Prostate gland (tissue), 2 donors: ENCODE measurements at places on chromosomes 3 and 15. TPM values are rescaled to one million over a fixed set of nuclear protein-coding genes. Genes with fewer than 3 reads are reported as not detected.
A peak's percentile ranks its signal among the peaks of the same experiment; 100 is the strongest.

P4HTM gene
- total RNA-seq: 56.0 TPM

GCSAM gene
- total RNA-seq: 1.4 TPM

DNA sequence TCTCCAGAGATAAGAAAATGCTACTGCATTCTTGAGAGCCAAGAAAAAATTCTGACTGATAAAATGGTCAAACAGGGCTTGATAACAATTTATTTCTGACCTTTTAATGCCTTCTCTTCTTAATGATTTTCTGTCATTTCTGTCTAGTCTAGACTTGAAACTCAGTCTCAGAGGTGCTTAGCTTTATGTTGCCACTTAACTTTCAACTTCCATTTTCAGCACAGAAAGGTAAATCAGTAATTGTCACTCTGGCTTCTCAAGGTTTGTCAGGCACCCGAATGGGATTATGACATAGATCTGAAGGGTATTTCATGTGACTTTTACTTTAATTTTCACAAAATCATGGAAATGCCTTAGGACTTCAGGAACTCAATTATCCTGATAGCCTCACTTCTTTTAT is 155.4 kb upstream of the GBE1 start:
- no peak for DNase-seq

PEX11A gene
- 23.3 TPM for total RNA-seq

GRCh38 chr3:65761446-65762234 is 277.1 kb downstream of the MAGI1 start:
- no peak for DNase-seq

DNA sequence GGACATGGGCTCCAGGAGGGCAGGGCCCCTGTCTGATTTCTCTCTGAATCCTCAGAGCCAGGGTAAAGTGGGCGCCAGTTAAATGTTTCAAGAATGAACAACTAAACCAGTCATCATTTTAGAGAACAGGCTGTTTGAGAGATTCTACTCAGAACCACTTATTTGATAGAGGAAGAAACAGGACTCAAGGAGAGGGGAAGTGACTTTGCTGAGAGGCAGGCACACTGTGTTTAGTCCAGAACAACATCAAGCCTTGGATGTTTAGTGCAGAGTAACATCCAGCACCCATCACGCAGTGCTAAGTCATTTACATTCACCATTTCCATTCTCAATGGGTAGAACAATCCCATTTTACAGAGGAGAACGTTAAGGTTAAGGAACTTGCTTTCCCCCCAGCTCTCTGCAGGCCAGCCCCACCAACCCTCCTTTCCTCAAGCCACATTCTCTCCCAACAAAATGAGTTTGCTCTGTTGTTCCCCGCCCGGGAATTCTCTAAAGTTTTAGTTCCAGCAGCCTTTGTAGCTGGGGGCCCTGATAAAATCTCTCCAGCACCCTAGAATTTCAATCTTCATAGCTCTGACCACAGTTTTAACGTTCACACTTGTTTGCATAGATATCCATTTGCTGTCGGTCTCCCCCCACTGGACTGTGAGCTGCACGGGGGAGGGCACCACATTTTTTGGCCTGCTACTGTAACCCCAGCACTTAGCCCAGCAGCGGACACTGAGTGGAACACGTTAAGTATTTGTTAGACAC is 962 bp downstream of the NMNAT3 start:
- DNase-seq: no peak

- DNase-seq: no peak
Measured at GRCh38 chr3:52402706-52403270, 42.1 kb downstream of the SEMA3G start.

GRCh38 chr15:67897646-67898339 is 57.9 kb upstream of the RNU6-1 start:
- no peak for DNase-seq

- no peak for DNase-seq
Measured at GRCh38 chr3:187735383-187735782, 9.9 kb downstream of the BCL6 start.

GRCh38 chr3:169780742-169781141 is 7.5 kb downstream of the MYNN start:
- DNase-seq: no peak

ESYT3 gene
- total RNA-seq: 3.2 TPM

CHST2 gene
- total RNA-seq: 9.6 TPM

LCTL gene
- not detected for total RNA-seq

TGM5 gene
- total RNA-seq: 11.3 TPM

DNA sequence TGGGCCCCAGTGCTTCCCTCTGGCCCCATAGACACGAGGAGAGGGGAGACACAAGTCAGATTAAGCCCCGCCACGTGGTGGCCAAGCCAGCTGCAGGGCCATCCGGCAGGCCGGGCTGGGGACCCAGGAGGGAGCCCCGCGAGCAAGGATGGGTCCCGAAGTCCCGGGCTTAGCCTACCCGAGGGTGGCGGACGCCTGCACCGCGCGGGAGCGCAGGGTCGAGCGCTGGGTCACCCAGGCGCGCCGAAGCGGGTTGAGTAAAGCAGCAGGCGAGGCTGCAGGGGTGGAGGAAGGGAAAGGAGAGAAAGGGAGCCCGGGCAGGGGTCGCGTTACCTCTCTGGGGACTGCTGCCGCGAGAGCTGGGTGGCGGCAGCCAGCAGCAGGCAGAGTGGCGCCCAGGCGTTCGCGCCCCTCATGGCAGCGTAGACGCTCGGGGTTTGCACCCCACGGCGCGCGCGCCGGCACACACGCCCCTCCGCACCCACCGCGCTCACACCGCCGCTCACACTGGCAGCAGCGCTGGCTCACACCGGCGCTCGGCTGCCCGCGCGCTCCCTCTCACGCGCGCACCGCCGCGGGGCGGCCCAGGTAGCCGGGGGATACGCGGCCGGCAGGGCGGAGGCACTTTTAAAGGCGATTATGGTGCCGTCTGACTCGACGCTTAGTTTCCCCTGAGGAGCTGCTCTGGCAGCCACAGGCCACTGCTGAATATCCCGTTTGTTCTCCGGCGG is at the start of gene PCOLCE2:
TSS of gene PCOLCE2 (minus strand) at position 603 of the 731 bp plus-strand sequence. CDS start at position 416, 187 bp downstream.
- DNase-seq: no peak

HEMK1 gene
- total RNA-seq: 17.1 TPM

DNA sequence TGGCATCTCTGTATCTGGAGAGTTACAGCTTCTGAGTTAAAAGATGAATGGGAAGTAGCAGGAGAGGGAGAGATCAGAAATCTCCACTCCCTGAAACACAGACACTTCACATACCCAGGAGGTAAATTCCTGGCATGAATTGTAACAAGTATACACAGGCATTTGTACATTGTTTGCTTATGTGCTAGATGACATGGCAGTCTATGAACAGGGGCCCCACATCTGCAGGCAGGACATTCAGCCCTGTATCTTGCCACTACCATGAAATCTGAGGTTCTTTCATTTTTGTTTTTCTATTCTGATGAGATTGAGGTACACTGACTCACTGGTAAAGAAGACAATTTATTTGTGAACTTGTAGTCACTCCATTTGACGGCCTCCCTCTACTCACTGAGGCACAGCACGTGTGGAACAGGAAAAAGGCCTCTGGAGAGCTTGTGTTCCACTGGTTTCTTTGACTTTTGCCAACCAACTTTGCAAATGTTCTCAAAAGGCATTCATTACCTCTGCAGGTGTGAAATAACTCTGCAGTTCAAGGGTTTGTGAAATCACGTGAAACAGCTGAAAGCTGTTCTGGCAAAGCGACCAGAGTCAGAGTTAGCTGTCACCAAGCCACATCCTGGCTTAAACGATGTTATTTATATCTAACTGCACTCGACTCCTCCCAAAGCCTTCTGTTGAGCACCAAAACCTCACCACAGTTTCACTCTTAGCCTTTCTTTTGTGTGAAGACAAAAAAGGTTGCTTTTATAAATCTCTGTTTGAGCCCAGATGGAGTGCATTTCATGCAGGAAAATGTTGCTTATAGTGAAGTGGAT is 401.3 kb upstream of the CFAP20DC start:
- no peak for DNase-seq

GRCh38 chr3:114953215-114953799 is 193.8 kb downstream of the ZBTB20 start:
- DNase-seq: no peak

GOLGA6D gene
- not detected for total RNA-seq

- DNase-seq: no peak
Measured at GRCh38 chr3:175502155-175502554, 643.0 kb downstream of the NAALADL2 start.

- DNase-seq: no peak
Measured at GRCh38 chr3:37935290-37935668, 55.3 kb upstream of the VILL start.

GRCh38 chr15:57529748-57530147 is 62.0 kb upstream of the MYZAP start:
- no peak for DNase-seq

- DNase-seq: peak; percentile 70
Measured at GRCh38 chr3:52428151-52429005, 16.5 kb downstream of the SEMA3G start.

DNA sequence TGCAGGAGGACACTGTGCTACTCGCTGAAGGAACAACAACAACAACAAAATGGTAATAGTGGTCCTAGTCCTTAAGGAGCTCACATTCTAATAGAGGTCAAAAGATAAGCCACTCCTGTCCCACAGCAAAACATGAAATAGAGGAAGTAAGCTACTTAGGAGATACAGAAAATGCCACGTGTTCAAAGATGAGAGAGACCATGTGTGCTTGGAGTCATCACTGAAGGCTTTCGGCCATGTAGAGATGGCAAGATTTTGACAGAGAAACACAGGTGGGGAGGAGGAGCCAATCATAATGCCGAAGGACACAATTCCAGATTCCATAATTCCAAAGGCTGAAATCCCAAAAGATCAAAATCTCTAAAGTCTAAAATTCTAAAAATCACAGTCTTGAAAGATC is 24.8 kb upstream of the RIOX2 start:
- no peak for DNase-seq

DNA sequence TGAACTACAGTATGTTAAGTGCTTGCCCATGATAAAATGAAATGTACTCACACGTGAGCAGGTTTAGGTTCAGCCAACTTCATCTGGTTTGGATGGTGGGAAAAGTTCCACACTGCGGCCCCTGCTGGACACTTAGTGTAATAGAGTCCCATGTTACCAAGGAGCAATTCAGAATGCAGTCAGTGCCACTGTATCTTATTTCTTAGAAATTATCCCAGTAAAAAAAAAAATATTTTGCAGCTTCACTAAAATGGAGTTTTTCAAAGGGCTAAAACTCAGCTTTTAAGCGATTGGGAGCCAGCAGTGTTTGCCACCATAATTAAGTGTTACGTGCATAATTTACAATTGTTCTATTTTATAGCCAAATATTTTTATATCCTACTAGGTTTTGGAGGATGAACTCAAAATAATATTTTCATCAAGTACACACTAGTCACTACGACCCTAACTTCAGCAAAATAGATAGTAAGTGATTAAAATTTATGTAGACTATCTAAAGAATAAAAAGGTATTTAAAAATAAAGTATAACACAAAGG is 371.7 kb upstream of the GBE1 start:
- peak; percentile 50 for DNase-seq

RFTN1 gene
- total RNA-seq: 16.1 TPM

DNA sequence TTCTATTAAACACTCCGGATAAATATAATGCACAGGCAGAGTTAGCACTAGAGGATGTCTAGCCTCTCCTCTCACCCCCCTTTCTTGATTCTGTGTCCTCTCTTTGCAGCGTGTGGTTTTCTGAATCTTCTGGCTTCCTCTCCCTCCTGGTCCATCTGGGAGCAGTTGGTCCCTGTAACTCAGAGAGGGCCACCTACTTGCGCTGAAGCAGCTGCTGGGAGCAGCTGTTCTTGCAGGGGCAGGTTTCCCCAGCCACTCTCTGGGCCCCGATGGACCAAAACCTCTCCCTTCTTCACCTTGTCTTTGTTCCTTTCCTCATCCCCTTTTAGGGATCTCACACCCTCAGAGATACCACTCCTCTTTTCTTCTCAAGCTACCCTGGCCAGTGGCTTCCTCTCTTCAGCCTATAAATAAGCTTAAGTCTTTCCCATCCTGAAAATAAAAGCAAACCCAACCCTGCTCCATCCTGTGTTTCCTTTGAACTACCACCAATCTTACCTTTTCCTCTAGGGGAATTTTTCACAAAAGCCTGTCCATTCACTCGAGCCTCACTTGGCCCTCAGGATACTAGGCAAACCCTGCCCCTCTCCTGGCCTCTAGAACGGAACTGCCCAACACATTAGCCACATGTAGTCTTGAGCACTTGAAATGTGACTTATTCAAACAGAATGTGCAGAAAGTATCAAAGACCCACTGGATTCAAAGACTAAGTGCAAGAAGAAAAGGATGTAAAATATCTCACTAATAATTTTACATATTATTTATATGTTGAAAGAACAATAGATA is 59.7 kb downstream of the STARD5 start:
- no peak for DNase-seq

CD200R1 gene
- 2.2 TPM for total RNA-seq

PLA2G4B gene
- total RNA-seq: 1.5 TPM

DNA sequence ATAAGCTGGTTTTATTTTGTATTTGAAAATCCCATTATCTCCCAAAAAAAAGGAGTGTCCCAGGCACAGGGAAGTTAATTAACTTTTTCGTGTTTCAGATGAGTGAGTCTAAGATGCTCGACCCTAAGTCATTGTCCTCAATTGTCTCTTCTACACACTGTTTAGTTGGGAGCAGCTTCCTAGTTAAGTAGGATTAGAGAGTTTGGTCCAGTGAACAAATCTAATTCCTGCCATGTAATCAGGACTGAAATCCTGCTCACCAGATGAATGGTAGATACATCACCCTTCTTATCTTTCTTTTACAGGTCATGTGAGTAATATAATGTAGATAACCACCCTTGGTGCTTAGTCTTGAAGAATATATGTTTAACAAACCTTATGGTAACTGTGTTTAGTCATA is 228.9 kb upstream of the MANF start:
- DNase-seq: no peak

- no peak for DNase-seq
Measured at GRCh38 chr3:149744606-149745005, 7.7 kb downstream of the COMMD2 start.

- DNase-seq: no peak
Measured at GRCh38 chr15:69891070-69891536, 206.6 kb downstream of the TLE3 start.

GRCh38 chr15:74158855-74159650 is 14.5 kb upstream of the ISLR start:
- DNase-seq: no peak

GRCh38 chr3:154059833-154060232 is 61.4 kb upstream of the ARHGEF26 start:
- DNase-seq: peak; percentile 76

DNA sequence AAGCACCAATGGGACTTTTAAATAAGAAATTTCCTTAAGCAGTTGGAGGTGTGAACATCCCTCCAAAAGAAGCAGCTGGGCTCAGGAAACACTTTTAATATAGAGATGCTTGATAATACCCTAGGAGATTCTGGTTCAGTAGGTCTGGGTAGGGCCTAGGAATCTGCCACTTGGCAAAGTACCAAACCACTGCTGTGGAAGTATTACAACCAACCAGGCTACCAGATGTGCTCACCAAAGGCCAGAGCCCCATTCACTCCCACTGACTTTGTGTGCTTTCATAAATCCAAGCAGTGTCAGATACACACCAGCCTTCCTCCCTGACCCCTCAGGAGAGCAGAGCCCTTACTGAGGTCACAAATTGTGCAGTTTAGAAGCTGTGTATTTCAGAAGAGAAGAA is 162.6 kb downstream of the CCNL1 start:
- no peak for DNase-seq

BOC gene
- 41.4 TPM for total RNA-seq
